ENCODE measurements at places on chromosomes 2 and 18.

GRCh38 chr18:55214969-55215368 lies 255.7 kb upstream of the CCDC68 start:
- DNase-seq, result no peak

GRCh38 chr2:216539791-216540241 lies 41.2 kb downstream of the RPL37A start:
- no peak for DNase-seq

- peak; percentile 7 for DNase-seq
Observed at GRCh38 chr2:168336786-168337388, 89.5 kb upstream of the STK39 start.

DNA sequence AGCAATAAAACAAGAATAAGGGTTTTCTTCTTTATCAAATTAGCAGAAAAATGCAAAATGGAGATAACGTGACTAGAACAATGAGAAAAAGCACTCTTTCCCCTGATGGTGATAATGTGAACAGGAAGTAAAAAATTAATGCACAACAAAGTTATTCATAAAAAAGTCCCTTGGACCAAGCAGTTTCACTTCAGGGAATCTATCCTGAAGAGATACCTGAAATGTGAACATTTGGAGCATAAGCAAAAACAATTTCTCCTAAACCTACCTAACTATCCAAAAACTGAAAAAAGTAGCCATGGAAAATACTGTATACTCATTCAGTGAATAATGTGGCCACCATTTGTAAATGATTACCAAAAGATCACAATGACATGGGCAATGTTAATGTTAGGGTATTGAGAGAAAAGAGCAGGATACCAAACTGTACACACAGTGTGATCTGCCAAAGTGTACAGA lies 48.7 kb downstream of the TRIP12 start:
- no peak for DNase-seq

DNA sequence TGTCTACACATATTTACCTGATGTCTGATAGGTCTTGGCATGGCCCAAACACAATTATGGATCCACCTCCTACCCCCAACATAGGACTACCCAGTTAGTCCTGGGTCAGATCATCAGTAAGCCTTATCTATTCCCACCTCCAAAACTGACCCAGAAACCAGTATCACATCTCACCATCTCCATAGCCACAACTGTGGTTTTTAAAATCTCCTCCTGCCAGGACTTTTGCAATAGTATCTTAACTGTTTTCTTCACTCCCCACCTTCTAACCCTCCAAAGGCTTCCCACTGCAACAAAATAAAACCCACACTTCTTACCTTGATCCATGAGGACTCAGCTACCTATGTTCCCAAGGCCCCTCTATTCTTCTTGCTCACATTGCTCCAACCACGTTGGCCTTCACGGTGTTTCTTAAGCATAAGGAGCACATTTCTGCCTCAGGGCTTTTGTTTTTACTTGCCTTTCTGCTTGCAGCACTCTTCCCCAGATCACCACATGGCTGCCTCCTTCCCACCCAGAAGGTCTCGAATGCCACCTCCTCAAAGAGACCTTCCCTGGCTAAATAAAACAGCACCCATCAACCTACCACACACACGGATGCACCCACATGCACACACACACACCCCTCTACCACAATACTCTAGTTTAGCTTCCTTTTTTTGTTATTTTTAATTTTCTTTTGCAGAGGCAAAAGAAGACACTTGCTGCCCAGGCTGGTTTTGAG lies 125.9 kb upstream of the SLC1A4 start:
- DNase-seq, result no peak

DNA sequence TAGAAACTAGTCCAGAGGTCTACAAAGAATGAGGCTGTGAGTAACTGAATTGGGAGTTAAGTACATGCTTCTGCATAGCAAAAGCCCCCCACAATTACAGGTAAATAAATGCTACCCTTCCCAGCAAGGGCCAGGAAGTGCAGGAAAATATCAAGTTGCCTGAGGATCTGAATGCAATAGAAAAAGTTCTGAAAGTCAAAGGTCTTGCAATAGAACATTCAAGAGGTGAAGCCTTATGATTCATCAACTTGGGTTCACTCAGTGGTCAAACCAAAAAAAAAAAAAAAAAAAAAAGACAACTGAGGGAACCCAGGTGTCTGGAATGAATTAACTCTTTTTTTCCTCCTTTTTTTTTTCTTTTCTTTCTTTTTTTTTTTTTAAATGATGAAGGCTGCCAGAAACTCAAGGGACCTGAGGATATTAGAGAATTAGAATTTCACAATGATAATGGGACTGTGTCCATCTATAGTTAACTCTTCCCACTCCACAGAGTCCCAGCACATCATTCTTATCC lies 42.9 kb upstream of the RFX8 start:
- no peak for DNase-seq

DNA sequence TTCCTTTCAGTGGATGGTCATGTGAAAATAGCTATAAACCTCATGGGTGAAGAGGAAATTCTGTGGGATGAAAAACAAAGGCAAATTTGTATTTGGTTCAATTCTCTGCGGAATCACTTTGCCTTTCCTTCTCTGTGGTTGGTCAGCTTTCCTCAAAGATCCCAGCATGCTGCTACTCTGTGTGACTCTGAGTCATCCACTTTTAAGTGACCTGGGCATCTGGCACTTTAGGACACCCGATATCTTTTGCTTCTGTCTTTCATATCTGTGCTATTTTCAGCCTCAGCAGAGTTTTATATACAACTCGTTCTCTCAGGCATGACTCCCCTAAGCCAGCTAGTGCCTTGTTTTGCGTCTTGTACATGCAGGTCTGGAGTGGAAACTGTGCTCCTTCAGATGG lies 217.0 kb upstream of the PIEZO2 start:
- DNase-seq, result no peak

- no peak for DNase-seq
Observed at GRCh38 chr18:24055009-24055804, 40.7 kb downstream of the TTC39C start.

DNA sequence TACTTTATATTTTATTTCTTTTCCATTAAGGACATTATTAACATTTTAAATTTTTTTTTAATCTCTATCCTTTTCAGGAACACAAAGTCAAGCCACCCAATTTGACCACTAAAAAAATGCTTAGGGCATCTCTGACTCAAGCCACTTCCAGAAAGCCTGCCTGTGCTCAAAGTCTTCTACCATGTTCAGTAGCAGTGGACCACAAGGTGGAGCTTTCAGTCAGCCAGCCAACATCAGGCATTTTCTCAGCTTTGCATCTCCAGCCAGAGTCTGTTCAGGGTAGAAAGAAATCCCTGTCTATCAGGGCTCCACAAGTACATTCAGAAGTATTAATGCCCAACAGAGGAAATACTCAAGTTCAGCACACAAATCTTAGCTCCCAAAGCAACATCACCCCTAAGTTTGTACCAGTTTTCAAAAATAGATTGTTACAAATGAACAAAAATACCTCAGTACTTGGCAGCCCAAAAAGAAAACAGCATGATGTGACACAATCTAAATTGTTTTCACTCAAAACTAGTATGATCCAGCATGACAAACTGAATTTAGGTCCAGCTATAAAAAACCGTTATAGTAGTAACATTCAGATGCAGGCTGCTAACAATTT lies 37.6 kb downstream of the C18orf63 start:
- DNase-seq, result peak; percentile 15

DNA sequence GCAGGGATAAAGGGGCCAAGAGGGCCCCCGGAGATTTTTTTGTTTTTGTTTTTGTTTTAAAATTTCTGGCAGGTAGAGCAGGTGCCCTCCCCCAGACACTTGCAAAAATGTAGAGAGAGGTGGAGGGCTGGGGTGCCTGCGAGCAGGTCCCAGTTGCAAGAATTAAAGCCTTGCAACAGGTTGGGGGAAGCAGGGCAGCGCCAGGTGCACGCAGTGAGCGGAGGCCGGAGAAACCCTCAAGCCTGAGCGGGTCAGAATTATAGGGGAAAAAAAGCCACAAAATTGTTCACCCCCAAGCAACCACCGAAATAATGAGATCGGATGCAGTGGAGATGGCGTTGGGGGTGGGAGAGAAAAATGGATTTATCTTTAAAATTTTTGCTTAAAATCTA lies 527 bp downstream of the IGFBP5 start:
- no peak for DNase-seq
